ENCODE measurements at places on chromosomes 6 and 20.

GRCh38 chr6:138598562-138599173 is 99.4 kb upstream of the NHSL1 start:
- no peak for DNase-seq

- no peak for DNase-seq
Observed at GRCh38 chr6:144211160-144211559, 60.8 kb downstream of the STX11 start.

GRCh38 chr20:6699921-6700562 is 67.4 kb upstream of the BMP2 start:
- no peak for DNase-seq

DNA sequence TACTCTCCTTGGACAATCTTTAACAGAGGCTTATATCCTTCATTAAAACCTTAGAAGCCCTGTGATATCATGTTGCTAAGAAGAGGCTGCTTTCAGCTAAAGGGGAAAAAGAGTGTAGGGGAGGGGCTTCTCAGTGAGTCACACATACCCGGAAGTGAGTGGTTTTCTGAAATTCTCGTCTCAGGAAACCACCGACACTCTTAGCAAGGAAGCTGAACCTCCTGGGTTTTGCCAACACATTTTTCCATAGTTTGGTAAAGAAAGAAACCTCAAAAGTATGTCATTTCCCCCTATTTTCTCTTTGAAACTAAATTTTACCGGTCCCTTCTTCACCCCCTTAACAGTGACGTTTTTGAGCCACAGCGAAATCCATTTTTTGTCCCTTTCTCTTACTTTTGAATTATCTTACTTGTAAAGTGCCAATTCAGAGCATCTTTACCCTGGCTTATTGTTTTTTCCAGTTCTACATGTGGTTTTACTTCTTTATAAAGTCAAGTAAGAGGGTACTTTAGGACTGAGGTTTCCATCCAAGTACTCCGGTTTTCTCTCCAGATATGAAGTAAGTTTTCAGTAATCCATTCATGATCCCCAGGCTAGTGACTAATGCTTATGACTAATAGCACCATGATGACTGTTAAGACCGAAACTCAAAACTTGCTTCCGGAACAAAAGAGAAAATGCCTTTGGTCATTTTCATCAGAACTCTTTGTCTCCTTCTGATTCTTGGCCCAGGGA is 219.3 kb downstream of the ARHGAP18 start:
- no peak for DNase-seq

GRCh38 chr6:63441266-63441956 is 121.6 kb upstream of the LGSN start:
- no peak for DNase-seq

DNA sequence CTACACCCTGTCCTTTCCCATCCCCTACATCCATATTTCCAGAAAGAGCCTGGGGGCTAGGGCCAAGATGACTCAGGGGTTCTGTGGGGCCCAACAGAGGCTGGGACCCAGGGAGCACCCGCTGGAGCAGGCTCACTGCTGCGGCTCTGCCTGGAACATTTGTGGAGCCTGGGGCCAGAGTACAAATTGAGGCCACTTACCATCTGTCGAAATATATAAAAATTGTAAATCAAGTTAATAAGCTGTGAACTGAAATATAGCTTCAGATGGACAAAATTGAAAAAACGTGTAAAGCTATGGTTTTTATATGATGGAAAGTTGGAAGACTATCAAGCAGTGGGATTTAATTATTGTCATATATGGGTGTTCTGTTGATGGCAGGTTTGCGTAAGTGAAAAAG is 82.9 kb upstream of the ATXN1 start:
- DNase-seq = no peak

- DNase-seq = no peak
Observed at GRCh38 chr6:13496513-13497190, 9.3 kb upstream of the GFOD1 start.

GRCh38 chr6:137208279-137208678 is 10.9 kb downstream of the IFNGR1 start:
- DNase-seq = no peak

GRCh38 chr6:43932259-43933147 is 162.5 kb downstream of the VEGFA start:
- no peak for DNase-seq

DNA sequence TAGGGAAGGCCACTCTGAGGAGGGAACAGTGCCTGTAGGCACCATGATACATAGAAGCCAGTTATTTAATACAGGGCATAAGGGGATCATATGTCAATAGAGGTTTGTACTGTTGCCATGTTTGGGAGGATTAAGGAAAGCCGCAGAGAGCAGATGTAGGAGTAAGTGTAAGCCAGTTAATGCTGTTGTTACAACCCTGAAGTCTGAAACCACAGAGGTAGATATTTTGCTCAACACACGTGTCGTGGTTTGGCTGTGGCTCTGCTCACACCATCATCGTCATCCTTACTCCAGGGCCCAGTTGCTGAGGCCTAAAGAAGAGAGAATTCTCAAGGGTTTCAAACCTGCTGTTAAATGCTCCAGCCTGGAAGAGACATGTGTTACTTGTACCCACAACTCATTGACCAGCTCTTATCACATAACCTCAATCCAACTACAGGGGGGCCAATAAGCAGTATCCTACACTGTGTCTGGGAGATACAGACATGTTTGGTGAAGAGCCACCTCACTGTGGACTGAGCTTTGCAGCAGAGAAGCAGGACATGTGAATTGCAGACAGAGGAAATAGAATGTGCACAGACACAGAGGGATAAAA is 31.0 kb upstream of the PSMF1 start:
- DNase-seq = no peak

GRCh38 chr6:135576055-135576454 is 78.5 kb upstream of the AHI1 start:
- no peak for DNase-seq

- DNase-seq = no peak
Observed at GRCh38 chr6:43336382-43336781, 27.8 kb upstream of the CRIP3 start.

- DNase-seq = peak; percentile 17
Observed at GRCh38 chr20:15475483-15475882, 1097.8 kb downstream of the KIF16B start.

GRCh38 chr6:33952016-33952415 is 148.2 kb upstream of the MLN start:
- no peak for DNase-seq

- no peak for DNase-seq
Observed at GRCh38 chr6:132960720-132961119, 146.4 kb downstream of the RPS12 start.

DNA sequence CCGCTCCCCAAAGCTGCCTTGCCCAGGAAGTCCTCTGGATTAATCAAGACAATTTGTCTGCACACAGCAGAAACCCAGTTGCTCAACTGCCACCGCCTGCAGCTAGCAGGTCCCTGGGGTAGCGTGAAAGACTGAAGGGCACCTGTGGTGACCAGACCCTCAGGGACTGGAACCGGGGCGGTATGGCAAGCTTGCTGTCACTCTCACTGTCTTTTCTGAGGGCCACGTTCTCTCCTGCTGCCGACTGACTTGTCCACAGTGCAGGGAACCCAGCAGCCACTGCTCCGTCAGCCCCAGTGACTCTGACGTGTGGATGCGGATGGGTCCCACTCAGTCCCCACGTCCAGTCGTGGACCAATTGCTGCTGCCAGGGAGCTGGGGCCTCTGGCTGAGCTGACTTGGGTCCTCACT is 72.8 kb upstream of the PMEPA1 start:
- DNase-seq = no peak

Data from nephron progenitor cell (in vitro differentiated cells).